Stimulated activated CD8-positive, alpha-beta memory T cell treated with anti-CD3 and anti-CD28 coated beads, Interleukin-7, amount 100 ng/mL, for 1 hour (primary cell): ENCODE measurements at places on chromosomes 5 and 9.

GRCh38 chr5:144024545-144024944 is 145.9 kb downstream of the YIPF5 start:
- no peak for DNase-seq

DNA sequence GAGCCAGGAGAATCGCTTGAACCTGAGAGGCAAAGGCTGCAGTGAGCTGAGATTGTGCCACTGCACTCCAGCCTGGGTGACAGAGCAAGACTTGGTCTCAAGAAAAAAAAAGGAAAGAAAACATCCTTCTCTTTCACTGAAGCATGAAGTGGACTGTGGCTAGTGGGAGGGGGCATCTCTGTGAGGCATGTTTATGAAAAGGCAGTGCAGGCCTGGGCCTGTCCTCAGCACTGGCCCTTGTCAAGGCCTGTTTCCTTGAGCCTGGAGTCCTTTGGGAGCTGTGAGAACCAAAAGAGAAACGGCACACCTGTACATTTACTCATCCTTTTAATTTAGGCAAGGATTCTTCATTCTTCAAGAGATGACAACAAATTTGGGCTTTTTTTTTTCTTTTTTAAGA is 18.3 kb upstream of the FUBP3 start:
- no peak for DNase-seq

DNA sequence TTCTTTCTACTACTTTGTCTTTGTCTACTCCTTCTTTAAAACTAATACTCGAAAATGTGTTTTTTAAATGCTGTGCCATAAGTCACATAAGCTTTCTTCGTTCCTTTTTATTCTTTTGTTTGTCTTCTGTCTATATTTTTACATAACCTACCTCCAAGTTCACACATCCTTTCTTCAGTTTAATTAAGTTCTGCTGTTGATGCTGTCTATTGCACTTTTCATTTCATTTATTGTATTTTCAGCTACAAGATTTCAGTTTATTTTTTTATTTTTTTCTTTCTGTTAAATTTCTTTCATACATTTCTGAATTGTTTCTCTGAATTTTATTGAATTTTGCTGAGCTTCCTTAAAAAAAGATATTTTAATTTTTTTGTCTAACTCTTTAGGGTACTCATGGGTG is 878.2 kb downstream of the MAT2B start:
- no peak for DNase-seq

DNA sequence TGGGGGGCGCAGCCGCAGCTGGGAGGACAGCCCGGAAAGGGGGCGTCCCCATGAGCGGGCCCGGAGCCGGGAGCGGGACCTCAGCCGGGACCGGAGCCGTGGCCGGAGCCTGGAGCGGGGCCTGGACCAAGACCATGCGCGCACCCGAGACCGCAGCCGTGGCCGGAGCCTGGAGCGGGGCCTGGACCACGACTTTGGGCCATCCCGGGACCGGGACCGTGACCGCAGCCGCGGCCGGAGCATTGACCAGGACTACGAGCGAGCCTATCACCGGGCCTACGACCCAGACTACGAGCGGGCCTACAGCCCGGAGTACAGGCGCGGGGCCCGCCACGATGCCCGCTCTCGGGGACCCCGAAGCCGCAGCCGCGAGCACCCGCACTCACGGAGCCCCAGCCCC is 47.0 kb downstream of the TJP2 start:
- DNase-seq, result no peak

- no peak for DNase-seq
These were observed 541.4 kb downstream of the CSNK1G3 start for GRCh38 chr5:124053340-124053739.

- no peak for DNase-seq
These were observed 69.8 kb upstream of the RAI14 start for GRCh38 chr5:34586117-34586885.

GRCh38 chr9:81819859-81820546 is 108.2 kb upstream of the SPATA31D4 start:
- DNase-seq, result no peak

DNA sequence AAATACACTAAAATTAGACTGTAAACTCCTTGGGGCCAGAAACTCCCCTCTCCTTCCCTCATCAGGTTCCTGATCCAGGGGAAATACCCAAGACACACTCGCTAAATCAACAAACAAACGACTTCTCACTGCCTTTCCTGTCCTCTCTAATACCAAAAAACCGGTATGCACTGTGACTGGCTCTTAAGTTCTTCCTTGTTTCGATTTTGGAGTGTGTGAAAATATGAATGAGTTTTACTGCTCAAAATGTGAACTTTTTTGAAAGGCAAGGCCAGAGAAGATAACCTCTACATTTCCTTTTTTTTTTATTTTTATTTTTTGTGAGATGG is 81.1 kb upstream of the EPB41L4B start:
- DNase-seq, result no peak

DNA sequence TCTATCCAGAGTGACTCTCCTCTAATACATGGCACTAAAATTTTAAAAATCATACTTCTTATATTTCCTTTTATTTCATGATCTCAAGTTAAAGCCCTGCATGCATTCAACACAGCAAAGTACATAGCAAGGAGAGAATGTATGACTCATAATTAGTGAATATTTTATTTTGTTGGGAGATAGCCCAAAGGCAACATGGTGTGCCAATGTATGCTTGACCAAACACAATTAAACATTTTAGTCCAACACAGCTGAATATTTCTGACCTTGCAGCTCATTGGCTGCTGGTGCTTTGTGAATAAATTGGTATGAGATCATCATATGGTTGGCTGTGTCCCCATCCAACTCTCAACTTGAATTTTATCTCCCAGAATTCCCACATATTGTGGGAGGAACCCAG is 103.5 kb downstream of the NPR3 start:
- no peak for DNase-seq

DNA sequence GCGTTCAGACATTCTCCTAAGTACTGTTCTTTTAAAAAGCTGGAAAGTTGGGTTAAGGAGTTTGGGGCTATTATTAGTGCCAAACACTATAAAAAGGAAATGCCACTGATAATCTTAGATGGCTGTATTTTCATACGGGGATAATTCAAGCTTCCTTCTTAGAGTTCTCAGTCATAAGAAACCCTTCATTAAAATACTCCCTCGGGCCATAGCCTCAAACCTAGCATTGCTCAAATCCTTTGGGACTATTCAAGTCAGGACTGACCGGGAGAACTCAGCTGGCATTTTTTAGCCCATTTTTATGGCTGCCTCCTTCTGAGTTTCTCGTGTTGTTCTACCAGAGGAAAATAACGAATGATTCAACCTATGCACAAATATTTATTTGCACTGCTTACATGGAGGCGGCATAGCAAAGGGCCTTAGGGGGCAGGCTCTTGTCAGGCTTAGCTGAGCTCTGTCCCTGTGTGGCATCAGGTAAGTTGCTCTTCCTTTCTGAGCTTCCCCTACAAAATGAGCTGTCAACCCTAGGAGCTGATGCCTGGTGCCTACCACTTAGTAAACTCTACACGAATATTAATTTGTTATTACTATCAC is 33.5 kb upstream of the ADAM19 start:
- DNase-seq, result no peak

- no peak for DNase-seq
These were observed 40.2 kb downstream of the SH3RF2 start for GRCh38 chr5:145976431-145977155.

DNA sequence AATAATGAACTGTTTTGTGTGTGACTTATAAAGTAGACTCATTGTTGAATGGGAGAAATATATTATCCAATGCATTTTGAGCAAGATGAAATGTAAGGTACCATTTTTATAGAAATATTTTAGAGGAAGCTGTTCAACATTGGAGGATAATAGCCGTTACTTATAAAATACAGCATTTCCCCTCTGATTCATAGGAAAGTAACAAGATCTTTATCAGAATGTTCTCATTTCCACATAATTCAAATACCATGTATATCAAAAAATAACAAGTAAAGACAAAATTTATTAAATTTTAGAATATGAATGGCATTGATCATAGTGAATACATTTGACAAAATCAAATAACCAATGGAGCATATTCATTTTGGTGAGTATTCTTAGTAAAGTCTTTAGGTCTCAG is 346.7 kb upstream of the PTGER4 start:
- no peak for DNase-seq

GRCh38 chr5:116759860-116760640 is 185.4 kb upstream of the SEMA6A start:
- no peak for DNase-seq

GRCh38 chr5:110517396-110517795 is 209.1 kb downstream of the TMEM232 start:
- DNase-seq, result no peak

DNA sequence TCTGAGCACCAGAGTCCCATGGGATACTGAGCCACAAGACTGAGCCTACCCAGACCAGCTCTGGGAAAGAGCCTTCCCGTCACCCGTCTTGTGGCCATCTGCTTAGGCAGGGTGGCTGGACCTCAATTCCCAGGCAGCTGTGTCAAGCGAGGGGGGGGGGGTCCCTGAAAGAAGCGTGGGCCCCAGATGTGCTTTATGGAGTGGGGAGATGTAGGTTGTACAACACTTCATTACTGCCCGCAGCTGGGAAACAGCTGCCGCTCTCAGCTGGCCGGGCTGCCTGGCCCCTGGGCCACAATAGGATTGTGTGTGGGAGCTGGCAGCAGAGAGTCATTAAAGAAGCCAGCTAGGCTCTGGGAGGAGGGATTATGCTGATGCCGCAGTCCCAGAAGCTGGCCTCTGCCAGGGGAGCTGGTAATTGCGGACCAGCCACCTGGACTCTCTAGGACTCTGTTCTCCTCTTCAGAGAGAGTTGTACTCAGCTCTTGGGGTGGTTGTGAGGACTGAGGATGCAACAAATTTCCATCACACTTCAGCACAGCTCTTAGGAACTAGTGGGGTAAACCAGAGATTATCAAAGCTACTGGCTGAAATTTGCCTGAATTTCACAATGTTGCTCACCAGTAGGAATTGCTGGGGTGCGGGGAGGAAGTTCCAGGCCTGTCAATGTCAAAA is 145.4 kb downstream of the GADD45G start:
- DNase-seq, result no peak

DNA sequence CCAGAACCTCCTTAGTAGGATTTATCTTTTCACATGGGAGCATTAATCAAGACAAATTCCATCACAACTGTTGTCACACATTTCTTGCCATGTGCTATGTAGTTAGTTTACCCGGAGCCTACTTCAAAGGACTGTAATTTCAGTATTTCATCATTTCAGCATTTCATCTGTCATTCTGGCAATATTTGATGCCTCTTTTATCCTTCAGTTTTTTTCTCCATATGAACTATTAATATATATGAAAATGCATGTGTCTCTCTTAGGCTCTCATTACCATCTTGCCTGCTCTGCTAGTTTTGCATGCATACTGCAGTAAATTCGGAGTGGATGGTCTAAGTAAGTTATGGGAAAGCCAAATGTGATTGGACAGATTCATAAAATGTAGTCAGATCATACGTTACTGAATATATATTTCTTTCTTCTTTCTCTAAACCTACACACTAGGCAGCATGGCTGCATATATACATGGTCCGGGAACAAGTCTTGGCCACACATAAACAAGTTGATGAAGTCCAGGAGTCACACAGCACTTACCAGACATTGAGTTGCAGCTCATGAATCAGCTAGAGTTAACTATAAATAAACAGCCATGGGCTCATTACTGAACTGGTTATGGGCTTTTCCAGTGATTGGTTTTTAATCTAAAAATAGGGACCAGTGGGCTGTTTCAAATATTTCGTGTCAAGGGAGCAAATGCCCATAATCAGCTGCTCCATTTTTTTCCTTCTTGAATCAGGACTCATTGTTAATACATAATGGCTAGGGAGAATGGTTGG is 46.6 kb downstream of the SPATA31D1 start:
- DNase-seq, result no peak

DNA sequence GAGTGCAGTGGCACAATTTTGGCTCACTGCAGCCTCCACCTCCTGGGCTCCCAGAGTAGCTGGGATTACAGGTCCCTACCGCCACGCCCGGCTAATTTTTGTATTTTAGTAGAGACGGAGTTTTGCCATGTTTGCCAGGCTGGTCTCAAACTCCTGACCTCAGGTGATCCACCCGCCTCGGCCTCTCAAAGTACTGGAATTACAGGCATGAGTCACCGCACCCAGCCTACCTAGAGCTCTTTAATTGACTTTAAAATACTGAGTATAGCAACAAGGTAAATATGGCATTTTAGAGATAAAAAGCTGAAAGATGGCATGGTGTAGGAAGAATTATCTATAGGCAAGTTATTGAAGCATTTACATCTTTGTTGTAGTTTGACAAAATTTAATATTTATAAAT is 21.0 kb downstream of the APC start:
- no peak for DNase-seq

DNA sequence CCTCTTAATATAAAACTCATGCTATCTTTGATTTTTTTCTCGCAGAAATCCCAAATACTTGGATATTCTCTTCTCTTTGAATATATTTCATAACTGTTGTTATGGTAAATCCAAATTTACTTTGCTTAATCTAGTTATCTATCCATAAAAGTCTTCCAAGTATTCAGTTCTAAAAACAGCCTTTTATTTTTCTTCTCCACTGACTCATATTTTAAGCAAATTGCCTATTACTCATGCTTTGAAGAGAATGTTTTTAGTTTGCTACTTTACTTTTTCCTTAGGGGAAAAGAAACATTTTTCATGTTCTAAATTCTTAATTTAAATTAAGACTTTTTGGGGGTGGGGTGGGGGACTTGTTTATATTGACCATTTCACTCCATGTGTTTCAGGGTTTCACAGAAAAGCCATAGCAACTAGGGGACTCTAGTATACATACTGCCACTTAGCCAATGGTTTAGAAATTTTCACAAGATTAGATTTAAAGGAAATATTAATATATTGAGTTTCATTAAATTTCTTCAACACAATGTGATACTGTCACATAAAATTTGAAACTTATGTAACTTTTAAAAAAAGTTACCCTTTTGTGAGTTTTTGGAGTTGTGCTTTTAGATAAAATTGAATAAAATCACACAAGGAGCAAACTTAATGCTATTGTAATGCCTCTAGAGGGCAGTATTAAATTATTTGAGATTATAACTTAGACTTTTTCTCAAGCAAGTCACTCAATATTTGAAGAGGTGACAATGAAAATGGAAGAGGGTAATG is 545.8 kb upstream of the ARRDC3 start:
- no peak for DNase-seq

DNA sequence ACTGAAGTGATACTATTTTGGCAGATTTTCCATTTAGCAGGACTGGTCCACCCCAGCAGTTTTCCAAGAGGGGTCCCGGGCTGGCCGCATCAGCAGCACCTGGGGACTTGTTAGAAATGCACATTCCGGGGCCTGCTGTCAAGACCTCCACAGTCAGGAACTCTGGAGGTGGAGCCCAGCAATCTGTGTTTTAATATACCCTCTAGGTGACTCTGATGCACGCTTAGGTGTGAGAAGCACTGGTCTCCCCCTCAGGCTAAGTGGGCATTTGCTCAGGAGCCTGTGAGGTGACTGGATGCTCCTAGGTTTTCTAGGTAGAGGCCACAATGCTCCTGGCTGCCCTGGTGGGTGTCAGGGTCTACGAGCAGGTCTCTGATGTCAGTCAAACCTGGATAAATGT is 81.7 kb downstream of the DCP2 start:
- no peak for DNase-seq
